Non-pigmented ciliary epithelial cell (primary cell): ENCODE measurements at places on chromosomes 1 and 21.

DNA sequence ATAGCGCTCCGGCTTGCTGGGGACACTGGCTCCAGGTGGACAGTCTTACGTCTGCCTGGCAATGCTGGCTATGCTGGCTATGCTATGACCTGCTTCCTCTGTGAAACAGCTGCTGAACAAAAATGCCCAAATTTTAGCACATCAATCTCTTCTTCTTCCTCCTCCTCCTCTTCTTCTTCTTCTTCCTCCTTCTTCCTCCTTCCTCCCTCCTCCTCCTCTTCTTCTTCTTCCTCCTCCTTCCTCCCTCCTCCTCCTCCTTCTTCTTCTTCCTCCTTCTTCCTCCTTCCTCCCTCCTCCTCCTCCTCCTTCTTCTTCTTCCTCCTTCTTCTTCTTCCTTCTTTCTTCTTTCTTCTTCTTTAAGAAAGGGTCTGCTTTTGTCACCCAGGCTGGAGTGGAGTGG lies 401.3 kb downstream of the KIF26B start:
- no peak for DNase-seq

DNA sequence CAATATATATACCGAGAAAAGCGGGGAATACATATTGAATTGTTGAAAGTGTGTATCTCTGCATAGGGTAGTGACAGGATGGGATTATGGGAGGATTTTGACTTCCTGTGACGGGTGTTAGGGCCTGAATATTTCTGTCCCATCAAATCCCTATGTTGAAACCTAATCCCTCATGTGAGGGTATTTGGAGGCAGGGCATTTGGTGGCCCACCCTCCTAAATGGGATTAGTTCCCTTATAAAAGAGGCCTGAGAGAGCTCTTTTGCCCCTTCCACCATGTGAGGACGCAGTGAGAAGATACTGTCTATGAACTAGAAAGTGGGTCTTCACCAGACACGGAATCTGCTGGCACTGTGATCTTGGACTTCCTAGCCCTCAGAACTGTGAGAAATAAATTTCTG lies 137.3 kb downstream of the ZSCAN20 start:
- DNase-seq: no peak

DNA sequence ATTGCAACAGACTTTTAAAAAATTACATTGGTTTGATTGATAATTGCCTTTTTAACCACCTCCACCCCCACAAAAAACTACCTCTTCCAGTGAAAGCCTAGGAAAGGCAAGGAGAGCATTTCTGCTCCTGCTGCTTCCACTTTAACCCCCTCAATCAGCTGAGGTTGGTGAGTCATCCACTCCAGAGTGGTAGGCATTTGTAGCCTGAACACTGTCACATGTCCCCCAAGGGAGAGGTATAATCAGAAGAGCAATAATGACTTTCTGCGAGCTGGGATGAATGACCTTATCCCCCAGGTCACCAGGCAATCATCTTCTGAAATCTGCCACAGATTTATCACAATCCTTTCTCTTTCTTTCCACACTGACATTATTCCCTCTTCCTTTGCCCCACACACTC lies 126.6 kb upstream of the CAMK1G start:
- no peak for DNase-seq

DNA sequence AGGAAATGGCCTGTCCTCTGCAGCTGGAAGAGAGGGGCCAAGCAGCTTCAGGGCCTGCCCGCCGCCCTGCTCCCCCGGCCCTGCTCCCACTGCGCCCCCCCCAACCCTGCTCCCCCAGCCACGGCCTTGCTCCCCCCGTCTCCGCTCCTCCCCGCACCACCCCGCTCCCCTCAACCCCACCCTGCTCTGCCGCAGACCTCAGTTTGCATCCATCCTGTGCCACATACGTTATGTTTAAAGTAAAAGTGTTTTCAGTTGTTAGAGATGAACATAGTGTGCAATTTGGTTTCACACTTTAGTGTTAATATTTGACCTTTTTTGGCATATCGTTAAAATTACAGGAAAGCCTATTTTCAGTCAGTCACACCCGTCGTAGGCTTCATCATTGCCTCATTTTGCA lies 34.1 kb upstream of the DIP2A start:
- no peak for DNase-seq

DNA sequence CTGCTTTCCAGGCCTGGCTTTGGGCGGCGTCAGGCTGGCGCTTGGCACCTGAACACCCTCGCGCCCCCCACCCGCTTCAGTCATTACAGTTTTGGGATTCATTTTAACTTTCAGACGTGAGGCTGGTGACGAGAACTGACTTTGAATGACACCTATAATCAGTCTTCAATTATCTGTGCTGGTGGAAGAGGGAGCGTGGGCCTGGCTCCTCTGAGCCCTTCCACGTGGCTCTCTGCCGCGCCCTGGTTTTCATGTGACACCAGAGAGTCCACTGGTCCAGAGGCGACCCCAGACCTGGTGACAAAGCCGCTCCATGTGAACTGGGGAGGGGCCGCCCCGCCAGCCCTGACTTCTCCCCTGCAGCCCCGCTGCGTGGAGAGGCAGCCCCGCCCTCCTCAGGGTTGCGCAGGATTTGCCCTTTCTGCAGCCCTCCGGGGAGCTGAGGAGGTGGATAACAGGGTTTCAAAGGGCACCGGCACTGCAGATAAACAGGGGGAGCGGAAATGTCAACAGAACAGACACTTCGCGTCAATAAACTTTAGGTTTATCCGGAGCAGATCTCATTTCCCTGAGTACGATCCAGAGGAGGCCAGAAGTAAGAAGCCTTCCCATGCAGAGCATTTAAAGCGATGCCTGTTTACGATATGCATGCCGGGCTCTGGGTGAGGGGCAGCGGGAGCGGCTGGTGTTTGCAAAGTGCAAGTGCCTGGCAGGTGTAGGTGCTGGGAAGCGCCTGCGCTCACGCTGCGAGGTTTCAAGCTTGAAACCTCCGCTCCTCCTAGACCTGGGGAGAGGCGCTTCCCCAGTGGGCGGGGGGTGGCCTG lies 56.4 kb downstream of the AJAP1 start:
- no peak for DNase-seq

GRCh38 chr1:198106011-198106410 lies 50.8 kb upstream of the NEK7 start:
- DNase-seq: no peak
